BE2C (cell line): ENCODE measurements at places on chromosomes 12 and 14.

GRCh38 chr14:103118018-103118662, 5.1 kb upstream of the TNFAIP2 start:
- no peak for DNase-seq

DNA sequence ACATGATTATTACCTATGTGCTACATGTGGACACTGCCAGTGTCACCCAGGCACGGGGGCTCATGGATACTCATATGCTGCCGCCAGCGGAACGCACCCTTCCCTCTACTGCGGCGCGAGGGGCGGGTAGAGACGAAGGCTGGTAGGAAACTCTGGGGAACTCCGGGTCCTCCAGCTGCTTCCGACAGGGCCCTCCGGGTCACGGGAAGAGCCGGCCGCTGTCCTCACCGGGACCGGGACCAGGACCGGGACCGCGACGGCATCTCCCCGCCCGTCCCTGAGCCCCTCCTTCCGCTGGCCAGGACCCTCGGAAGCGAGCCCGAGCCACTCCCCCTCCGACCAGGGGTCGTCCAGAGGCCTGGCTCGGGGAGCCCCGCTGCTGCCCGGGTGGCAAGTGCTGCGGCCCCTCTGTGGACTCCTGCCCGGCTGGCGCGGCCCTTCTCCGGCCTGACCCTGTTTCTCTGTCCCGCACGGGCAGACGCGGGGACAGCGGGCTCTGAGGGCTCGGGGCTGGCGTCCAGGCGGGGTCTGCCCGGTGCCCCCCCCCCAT, 209.6 kb downstream of the ADGRD1 start:
- DNase-seq = no peak

- no peak for DNase-seq
Observed at GRCh38 chr12:1646569-1647284, 17.7 kb downstream of the WNT5B start.

DNA sequence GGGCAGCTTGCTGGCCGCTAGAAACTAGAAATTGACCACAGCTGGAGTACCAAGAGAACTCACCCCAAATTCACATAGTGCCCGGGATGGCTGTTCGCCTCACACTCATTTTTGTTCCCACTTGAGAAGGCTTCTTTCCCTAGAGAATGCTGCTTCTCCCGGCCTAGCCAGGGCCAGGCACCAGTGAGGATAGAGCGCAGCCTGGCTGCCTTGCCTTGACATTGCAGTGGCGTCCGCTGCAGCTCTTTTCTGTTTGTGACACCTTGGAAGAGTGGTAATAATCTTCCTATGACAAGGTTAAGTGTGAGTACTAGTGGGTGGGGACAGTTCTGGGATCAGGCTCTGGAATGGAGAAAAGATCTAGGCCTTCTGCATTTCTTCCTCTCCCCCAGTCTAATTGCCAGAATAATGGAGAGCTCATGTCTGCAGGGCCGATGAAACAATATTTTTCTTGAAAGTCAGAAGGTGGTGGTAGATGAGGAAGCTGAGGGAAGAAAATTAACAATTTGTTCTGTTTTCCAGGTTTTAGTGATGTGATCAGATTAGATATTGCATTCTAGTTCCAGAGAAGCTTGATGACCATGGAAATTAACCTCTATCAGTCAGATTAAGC, 3.7 kb downstream of the TMEM253 start:
- DNase-seq = peak; percentile 84

GRCh38 chr12:41850046-41850445, 294.6 kb downstream of the GXYLT1 start:
- no peak for DNase-seq

GRCh38 chr12:116384691-116385485, 107.4 kb upstream of the MED13L start:
- no peak for DNase-seq

GRCh38 chr14:45135659-45136395, at the start of gene FANCM:
Gene FANCM (plus strand): TSS chr14:45135930. CDS start chr14:45136032, 102 bp downstream.
- DNase-seq = peak; percentile 94

DNA sequence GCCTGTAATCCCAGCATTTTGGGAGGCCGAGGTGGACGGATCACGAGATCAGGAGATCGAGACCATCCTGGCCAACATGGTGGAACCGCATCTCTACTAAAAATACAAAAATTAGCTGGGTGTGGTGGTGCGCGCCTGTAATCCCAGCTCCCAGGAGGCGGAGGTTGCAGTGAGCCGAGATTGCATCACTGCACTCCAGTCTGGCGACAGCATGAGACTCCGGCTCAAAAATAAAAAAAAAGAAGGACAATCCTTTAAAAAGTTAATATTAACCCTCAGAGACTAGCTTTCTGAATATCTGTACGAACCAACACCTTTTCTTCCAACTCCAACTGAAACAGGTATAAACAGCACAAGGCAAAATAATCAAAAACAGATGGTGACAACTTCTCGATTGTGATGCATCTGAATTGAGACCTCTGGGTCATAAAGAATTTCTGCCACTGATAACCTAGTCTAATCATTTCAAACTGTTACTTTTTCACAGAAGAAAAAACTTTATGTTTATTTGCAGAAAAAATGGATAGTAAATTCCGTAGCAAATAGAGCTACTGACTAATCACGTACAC, 27.8 kb downstream of the CLIP1 start:
- DNase-seq = no peak

GRCh38 chr14:64700894-64701293, 3.3 kb upstream of the PLEKHG3 start:
- no peak for DNase-seq

GRCh38 chr12:107378609-107379008, 285.3 kb upstream of the CRY1 start:
- no peak for DNase-seq
